ENCODE measurements at places on chromosomes 6 and 20. TPM values are rescaled to one million over a fixed set of nuclear protein-coding genes. Genes with fewer than 3 reads are reported as not detected.

Gene IL17A
- polyA plus RNA-seq: not detected

Gene ENPP4
- polyA plus RNA-seq: 0.67 TPM

Gene SLC22A1
- polyA plus RNA-seq: 0.13 TPM

Gene OXT
- not detected for polyA plus RNA-seq

Gene IRF4
- 0.27 TPM for polyA plus RNA-seq

Gene CST7
- 2.9 TPM for polyA plus RNA-seq

Gene AVP
- polyA plus RNA-seq: not detected

Gene TNXB
- 15.5 TPM for polyA plus RNA-seq

Gene COX4I2
- 2.6 TPM for polyA plus RNA-seq

Gene COL20A1
- not detected for polyA plus RNA-seq

Gene ANKEF1
- polyA plus RNA-seq: 2.3 TPM

Gene AIF1
- polyA plus RNA-seq: 8.0 TPM

Gene ARMH2
- polyA plus RNA-seq: not detected

Gene TCF15
- 0.26 TPM for polyA plus RNA-seq

Gene PACSIN1
- polyA plus RNA-seq: 0.04 TPM

Gene PPIL6
- polyA plus RNA-seq: 0.82 TPM

Gene OPRL1
- polyA plus RNA-seq: 0.13 TPM

Gene FITM2
- polyA plus RNA-seq: 2.3 TPM

Gene NKX2-2
- not detected for polyA plus RNA-seq

Gene SLC22A7
- polyA plus RNA-seq: not detected

Gene MED20
- 7.1 TPM for polyA plus RNA-seq

Gene CFAP206
- 0.06 TPM for polyA plus RNA-seq

Gene TMEM244
- polyA plus RNA-seq: not detected

Gene SLC24A3
- 7.3 TPM for polyA plus RNA-seq

Gene CST9L
- not detected for polyA plus RNA-seq

Gene CD109
- polyA plus RNA-seq: 7.9 TPM

Gene CPNE5
- polyA plus RNA-seq: 0.81 TPM

Gene SMOC2
- polyA plus RNA-seq: 4.6 TPM

Gene CENPQ
- 2.8 TPM for polyA plus RNA-seq

Gene HCK
- 2.9 TPM for polyA plus RNA-seq

Gene BNIP5
- polyA plus RNA-seq: not detected

Gene NT5E
- polyA plus RNA-seq: 1.3 TPM

Gene REM1
- polyA plus RNA-seq: 0.60 TPM

Gene TSPYL4
- polyA plus RNA-seq: 6.4 TPM

Gene COL21A1
- polyA plus RNA-seq: 1.5 TPM

Gene PACRG
- 0.39 TPM for polyA plus RNA-seq

Gene CLPSL2
- not detected for polyA plus RNA-seq

Gene PGC
- polyA plus RNA-seq: 1.6 TPM

Gene WDR46
- 38.6 TPM for polyA plus RNA-seq

Gene LAMP5
- 0.01 TPM for polyA plus RNA-seq

Gene NMBR
- not detected for polyA plus RNA-seq

Gene NFATC2
- 0.90 TPM for polyA plus RNA-seq

Gene PRDM13
- 0.01 TPM for polyA plus RNA-seq

Gene BEND6
- 0.08 TPM for polyA plus RNA-seq

Gene LTA
- 0.14 TPM for polyA plus RNA-seq

Gene APOBEC2
- polyA plus RNA-seq: 0.19 TPM

Gene TUBB2B
- polyA plus RNA-seq: 8.4 TPM

Gene LRP11
- polyA plus RNA-seq: 20.8 TPM

Gene DLK2
- polyA plus RNA-seq: 18.7 TPM

Gene ANGPT4
- 0.08 TPM for polyA plus RNA-seq

Gene FUT9
- under 0.01 TPM for polyA plus RNA-seq
